ENCODE measurements at places on chromosomes 5 and 9. TPM values are rescaled to one million over a fixed set of nuclear protein-coding genes. Genes with fewer than 3 reads are reported as not detected.
A peak's percentile ranks its signal among the peaks of the same experiment; 100 is the strongest.

DNA sequence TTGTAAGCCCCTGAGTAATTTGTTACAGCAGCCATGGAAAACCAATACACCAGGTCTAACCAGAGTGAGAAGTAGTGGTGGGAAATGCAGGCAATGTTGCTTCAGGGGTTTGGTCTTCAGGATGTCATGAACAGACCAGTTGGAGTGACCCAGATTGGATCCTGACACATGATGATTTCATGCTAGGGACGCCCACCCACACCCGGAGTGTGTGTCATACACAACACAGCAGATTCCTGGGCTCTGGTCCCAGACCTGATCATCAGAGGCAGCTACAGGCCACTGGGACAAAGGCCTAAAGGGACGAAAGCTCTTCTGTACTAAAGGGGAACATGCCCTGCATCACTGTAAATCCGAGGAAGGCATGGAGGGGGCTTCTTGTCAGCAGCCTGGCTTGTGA, 194.2 kb downstream of the NSG2 start:
- H3K27me3 ChIP-seq, result peaks cover 4% of the 10 kb centered on the region
- no peak overlapping the region for H3K27ac ChIP-seq
- no peaks in the 10 kb centered on the region for H3K4me1 ChIP-seq
- DNase-seq, result no peak
- no peaks in the 10 kb centered on the region for H3K36me3 ChIP-seq

GRCh38 chr5:117652036-117652957, 1077.7 kb upstream of the SEMA6A start:
- H3K27ac ChIP-seq, result no peak overlapping the region
- H3K27me3 ChIP-seq, result no peaks in the 10 kb centered on the region
- H3K36me3 ChIP-seq, result no peaks in the 10 kb centered on the region
- no peak overlapping the region for H3K4me3 ChIP-seq
- DNase-seq, result no peak

GRCh38 chr5:111530298-111530740, 18.0 kb upstream of the STARD4 start:
- no peaks in the 10 kb centered on the region for H3K27me3 ChIP-seq
- H3K27ac ChIP-seq, result peak overlapping the region; percentile 59
- H3K4me1 ChIP-seq, result no peaks in the 10 kb centered on the region
- H3K36me3 ChIP-seq, result no peaks in the 10 kb centered on the region
- no peak overlapping the region for H3K4me3 ChIP-seq
- peak; percentile 86 for DNase-seq

DNA sequence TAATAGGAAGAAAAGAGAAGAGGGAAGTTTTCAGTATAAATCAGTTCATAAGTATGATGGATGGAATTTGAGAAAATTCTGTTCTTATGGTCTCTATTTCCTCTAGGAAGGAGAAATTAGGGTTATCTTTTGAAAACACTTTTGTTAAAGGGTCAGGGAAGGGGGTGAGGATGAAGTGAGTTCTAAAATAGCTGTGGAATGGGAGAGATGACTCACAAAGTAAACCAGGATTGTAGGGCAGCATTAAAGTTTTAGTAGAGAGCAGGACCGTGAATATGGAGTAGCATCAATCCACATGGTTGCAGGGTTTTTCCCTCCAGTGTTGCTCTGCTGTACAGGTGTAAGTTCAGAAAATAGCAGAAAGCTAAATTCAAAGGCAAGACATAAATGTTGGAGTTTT, 32.4 kb downstream of the MUSK start:
- H3K4me1 ChIP-seq, result no peaks in the 10 kb centered on the region
- no peak overlapping the region for H3K27ac ChIP-seq
- H3K36me3 ChIP-seq, result no peaks in the 10 kb centered on the region
- DNase-seq, result no peak
- no peaks in the 10 kb centered on the region for H3K27me3 ChIP-seq

GRCh38 chr9:14706530-14707140, 13.4 kb upstream of the ZDHHC21 start:
- H3K36me3 ChIP-seq, result no peaks in the 10 kb centered on the region
- no peak overlapping the region for H3K4me3 ChIP-seq
- H3K27me3 ChIP-seq, result peaks cover 8% of the 10 kb centered on the region
- no peak overlapping the region for H3K27ac ChIP-seq
- no peak for DNase-seq

The LCP2 gene
- total RNA-seq, result 83.1 TPM

The C8G gene
- total RNA-seq, result 1.1 TPM

The GLRA1 gene
- total RNA-seq, result not detected

The PCDHB11 gene
- total RNA-seq, result 2.0 TPM

The KLHL3 gene
- 6.8 TPM for total RNA-seq
